ENCODE measurements at places on chromosomes 5 and 9.
A peak's percentile ranks its signal among the peaks of the same experiment; 100 is the strongest.

DNA sequence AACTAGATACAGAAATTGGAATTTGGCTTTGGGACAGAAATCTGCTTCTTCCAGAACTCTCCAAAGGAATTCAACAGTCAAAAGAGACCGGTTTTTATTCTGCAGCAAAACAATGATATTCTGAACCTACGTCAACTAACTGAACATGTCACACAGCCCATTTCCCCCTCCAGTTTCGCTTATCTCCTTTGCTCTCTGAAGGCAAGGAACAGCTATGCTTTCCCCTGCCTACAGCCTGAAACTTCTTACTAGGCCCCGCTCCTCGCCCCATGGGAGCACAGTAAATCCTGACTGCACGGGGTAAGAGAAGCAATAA, 488 bp downstream of the SKIC3 start:
- no peak for DNase-seq

- DNase-seq = no peak
Measured at GRCh38 chr9:98964201-98964600, 20.5 kb downstream of the COL15A1 start.

GRCh38 chr5:151739939-151740335, 18.5 kb downstream of the ATOX1 start:
- DNase-seq = peak; percentile 99

DNA sequence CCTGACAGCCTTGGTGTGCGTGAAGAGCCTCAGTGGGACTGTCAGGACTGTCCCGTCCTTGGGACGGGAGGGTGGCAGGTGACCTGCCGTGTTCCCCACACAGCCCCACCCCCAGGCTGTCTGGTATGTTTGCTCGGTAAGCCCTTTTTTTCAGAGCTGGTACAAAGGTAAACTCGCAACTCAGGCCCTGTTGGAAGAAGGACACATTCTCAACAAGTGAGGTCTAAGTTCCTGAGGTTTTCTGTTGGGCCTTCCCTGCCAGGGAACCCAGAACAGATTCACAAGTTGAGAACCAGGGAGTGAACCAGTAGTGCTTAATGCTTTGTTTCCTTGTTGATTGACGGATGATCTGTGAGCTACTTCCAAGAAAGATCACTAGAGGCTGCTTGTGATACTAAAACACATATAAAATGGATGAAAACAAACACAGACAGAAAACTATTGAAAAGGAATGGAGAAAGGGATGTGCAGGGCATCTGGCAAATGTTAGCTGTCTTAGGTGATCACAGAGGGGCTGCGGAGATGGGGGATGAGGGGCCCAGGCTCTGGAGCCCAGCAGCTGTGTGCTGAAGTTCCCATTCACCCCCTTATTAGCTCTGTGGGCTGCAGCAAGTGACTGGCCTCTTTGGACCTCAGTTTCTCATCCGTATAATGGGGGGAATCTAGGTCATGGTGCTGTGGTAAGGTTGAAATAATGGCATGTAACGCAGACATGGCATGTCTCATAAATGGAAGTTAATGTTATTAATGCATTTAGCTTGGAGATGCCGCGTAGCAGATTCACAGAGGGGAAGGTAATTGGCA, 2.7 kb downstream of the NDST1 start:
- no peak for DNase-seq

- DNase-seq = peak; percentile 91
Measured at GRCh38 chr5:73321757-73322436, 126.7 kb downstream of the FOXD1 start.

- peak; percentile 72 for DNase-seq
Measured at GRCh38 chr5:172860520-172861443, 26.7 kb downstream of the ERGIC1 start.

DNA sequence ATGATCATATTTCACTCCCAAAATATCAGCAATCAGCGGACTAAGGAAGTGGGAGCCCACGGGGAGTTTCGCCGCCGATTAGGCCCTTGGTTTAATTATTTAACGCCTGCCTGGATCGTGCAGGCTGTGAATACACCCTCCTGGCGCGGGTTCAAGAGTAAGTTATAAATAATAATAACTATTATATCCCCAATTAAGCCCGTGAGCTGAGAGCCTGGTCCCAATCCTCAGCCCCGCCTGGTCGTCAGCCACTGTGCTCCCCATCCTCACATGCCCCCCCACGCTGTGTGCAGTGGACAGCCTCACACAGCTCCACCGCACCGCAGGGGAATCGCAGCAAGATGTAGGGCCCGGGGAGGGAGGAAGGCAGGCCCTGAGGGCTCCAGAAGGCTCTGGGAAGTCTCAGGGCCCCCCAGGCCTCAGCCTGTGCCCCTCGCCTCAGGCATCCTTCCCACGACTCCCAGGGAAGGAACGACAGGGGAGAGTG, 10.8 kb upstream of the PRRX2 start:
- no peak for DNase-seq

DNA sequence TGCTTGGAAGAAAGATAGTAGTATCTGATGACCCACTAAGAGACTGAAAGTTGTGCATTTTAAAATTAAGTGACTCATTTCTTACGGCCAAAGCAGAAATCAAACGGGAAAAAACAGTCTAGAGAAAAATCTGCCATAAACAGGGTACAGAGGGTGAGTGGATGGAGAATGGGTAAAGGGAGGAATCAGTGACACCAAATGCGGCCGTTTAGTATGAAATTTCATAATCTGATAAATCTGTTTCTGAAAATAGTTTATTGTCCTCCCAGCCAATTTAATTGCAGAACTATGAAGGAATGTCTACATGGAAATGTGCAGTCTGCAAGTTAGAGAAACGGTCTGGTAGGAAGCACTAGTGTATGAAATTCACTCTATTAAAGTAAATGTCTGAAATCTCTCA, 39.5 kb downstream of the ADAMTS12 start:
- peak; percentile 55 for DNase-seq

DNA sequence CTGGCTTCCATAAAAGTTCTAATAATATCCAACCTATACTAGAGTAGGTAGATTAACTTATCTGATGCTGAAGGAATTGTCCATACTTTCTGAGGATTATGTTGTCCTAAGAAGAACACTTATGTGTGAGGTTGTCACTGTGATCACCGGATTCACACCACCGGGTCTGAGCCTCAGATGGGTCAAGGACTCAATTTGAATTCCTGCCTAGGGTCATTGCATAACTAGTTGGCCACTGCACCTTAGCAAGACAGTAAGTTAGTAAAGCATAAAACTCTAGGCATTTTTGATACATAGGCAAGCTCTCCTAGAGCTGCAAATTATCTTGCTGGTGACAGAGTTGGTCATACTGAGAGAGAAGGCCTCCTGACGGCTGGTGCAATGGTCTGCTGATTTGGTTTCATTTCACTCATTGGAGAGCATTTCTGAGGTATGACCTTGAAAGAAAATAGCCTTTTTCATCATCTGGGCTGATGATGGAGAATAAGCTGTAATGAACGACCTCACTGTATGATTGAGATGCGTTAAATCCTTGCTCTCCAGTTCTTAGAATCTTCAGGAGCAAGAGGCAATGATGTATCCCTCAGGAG, 72.0 kb upstream of the CKMT2 start:
- DNase-seq = no peak

GRCh38 chr9:73132034-73132776, 19.5 kb upstream of the ANXA1 start:
- peak; percentile 88 for DNase-seq

GRCh38 chr5:59326596-59326995, 566.9 kb downstream of the PDE4D start:
- no peak for DNase-seq

DNA sequence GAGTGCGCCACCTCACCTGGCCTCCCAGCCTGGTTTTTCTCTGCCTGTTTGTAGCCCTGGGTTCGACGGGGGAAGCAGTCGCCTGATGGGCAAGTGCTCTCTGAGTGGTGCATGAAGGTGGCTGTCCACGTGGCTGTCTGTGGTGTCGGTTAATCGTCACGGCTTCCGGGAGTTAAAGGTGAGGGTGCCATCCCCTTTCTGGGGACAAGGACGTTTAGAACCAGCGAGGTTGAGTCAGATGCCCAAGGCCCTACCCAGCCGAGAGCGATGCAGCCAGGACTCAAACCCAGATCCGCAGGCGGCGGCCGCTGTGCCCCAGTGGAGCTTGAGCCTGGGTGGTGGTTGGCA, 47.7 kb downstream of the RXRA start:
- no peak for DNase-seq

GRCh38 chr5:58094031-58094430, 365.9 kb downstream of the PLK2 start:
- peak; percentile 69 for DNase-seq

DNA sequence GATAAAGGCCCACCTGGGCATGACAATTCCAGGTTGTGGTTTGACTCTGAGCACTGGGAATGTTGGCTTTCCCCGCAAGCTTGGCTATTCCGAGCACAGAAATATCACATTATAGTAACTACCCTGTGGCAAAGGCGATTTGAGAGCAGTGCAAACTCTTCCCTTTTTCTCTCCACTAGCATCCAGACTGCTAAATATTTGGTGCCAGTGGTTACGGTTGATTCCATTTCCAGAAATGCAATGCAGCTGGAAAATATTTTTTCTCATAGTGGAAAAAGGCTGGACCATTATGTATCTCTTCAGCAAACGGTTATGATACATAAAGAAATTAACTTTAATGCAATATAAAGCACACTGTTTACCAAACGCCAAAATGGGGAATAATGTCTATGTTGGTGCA, 158.0 kb downstream of the ENC1 start:
- DNase-seq = no peak

DNA sequence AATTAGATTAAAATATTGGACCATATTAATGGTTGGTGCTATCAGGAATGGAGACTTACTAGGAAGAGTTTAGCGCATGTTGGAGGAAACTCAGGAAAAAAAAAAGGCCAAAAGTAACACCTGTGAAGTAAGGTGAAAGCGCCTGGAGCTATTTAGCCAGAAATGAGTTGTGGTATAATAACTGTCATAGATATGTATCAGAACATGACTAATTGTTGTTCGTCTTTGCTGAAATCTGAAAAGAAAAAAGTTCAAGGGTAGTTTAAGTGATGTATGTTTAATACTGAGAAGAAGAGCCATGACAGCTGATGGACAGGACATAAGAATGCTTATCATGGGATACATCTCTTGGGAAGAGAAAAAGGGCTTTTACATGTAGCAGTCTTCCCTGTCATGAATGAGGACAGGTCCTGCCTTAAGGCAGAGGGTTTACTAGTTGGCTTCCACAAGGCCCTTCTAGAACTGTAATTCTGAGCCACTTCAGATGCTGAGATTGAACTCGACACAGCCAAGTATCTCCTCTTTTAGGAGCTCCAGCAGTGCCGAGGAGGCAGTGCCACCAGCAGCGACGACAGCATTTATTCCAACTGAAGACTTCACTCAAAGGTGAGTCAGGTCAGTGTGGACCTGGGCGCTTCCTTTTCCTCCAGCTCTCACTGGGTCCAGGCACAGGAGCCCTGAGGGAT, 940 bp upstream of the CAMK4 start:
- DNase-seq = no peak

GRCh38 chr9:37951671-37952449, 47.9 kb upstream of the SLC25A51 start:
- no peak for DNase-seq

DNA sequence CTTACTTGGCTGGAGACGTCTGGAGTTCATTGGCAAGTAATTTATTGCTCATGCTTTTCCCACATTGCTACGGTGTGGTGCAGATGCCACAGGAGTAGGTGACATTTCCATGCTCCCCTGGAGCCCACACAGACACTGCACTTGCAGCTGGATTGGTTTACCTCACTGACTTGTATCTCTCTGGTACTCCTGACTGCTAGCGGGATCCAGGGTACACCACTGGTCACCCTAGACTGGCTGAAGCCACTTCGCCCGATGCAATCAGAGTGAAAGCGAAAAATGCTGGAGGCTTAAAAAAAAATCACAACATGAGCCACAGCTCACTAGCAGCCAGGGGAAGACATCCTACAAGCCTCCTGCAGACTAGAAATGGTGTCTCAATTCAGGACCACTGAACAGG, 32.6 kb upstream of the SLIT3 start:
- DNase-seq = no peak

DNA sequence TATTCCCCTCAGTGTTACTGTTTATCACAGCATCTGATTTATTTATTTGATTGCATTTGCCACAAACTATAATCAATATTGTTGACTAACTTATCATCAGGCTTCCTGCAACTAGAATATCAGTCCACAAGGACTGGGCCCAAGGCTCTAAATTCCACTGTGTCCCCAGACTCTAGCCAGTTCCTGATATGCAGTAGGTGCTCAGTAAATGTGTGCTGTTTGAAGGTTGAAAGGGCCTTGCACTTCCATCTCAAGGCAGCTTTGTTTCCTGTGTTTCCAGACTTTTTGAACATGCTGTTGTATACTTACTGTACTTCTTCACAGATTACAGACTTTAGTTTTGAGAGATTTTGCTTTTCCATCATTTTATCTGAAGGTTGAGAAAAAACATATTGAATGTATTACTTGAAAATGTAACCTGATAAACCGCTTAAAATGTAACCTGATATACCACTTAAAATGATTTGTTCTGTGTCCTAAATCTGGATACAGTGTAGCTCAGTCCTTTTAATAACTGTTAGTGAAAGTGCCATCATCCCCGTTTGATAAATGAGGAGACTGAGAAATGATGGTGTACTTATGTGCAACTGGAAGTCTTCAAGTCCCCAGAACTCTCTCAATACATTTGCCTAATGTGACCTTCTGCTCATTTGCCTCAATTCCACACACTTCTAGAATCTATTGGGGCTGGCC, 18.7 kb downstream of the KIAA1191 start:
- no peak for DNase-seq

DNA sequence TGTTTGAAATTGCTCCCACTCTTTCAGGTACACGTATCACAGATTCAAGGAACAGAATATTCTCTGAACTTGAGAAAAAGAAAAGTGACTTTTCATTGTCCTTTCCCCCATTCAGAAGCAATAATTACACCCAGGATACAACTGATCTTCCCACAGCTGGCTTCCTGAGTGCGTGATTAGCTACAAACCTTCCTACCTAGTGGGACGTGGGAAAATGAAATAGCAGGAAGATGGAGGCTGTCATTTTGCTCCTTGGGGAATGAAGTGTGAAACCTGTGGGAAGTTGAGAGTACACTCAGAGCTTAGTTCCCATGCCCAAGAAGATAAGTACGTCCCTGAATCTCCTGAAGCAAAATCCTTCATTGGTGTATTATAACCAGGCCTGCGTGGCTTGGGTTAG, 2.6 kb downstream of the TAS2R1 start:
- DNase-seq = no peak

- no peak for DNase-seq
Measured at GRCh38 chr9:90180381-90180780, 462.2 kb downstream of the DIRAS2 start.

- no peak for DNase-seq
Measured at GRCh38 chr9:90189306-90189705, 453.3 kb downstream of the DIRAS2 start.

Measured in EH (cell line).